ENCODE measurements at places on chromosomes 4 and X.

DNA sequence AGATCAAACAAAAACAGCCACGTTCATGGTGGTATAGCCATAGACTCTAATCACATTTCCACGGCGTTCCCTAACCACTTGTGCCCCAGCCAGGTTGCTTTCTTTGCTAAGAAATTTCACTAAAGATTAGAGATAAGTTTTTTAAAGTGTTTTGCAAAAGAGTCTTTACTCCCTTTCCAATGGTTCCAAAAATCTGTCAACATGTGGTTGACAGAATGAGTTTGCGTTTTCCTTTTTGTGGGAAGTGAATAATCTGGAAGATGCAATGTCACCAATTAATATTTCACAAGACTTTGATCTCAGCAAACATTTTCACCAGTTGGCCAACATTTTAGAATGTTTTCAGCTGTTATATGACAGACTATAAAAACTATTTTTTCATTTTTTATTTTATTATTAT lies 35.3 kb downstream of the CXCL1 start:
- no peak for DNase-seq

DNA sequence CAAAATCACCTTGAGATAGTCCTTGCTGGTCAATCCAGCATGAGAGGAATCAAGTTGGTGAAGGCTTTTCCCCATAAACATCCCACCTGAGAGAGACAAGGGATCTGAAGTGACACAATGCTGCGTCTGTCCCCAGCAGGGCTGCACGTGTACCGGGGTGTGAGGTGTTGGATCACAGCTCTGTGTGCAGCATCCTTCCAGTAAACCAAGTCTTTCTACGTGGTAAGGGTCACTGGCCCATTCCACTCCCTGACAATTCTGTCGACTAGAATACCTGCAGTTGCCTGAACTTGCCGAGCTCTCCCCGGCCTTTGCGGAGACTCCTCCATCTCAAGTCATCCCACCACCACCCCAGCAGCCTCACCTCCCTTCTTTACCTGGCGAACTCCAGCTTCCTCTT lies 14.8 kb downstream of the HELT start:
- DNase-seq: no peak

DNA sequence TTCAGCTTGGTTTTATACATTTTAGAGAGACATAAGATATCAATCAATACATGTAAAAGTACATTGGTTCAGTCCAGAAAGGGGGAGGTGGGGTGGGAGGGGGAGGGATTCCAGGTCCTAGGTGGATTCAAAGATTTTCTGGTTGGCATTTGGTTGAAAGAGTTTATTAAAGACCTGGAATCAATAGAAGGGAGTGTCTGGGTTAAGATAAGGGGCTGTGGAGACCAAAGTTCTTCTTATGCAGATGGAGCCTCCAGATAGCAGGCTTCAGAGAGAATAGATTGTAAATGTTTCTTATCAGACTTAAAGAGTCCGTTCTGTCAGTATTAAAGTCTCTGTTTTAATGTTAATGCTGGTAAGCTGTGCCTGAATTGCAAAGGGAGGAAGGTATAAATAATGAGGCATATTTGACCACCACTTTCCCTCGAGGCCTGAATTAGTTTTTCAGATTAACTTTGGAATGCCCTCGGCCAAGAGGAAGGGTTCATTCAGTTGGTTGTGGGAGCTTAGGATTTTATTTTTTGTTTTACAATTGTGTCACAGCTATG lies 169.9 kb downstream of the AASDH start:
- no peak for DNase-seq

DNA sequence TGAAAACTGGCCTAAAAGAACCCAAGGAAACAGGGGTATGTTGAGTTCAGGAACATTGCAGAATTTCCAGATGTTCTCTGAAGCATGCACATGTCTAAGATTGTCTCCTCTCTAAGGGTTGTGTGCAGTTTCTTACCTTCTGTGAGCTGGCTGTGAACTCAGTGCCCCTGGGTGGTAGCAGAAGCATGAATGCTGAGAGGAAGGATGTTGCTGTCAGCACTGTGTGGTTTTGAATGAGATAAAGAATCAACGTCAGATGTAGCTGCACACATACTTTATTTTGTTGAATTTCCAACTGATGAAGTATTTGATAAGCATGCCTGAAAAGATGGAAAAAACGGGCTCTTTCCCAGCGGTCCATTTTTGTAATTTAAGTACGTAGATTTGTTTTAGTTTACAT lies 23.8 kb upstream of the CD38 start:
- no peak for DNase-seq

- no peak for DNase-seq
Observed at GRCh38 chr4:55020131-55020530, 105.3 kb downstream of the KDR start.

- DNase-seq: no peak
Observed at GRCh38 chr4:70225824-70226223, at the start of gene FDCSP. TSS of gene FDCSP (plus strand) at chr4:70226124. CDS start at chr4:70231195, 5,071 bp downstream.

- no peak for DNase-seq
Observed at GRCh38 chrX:71542825-71543224, 9.9 kb downstream of the OGT start.

DNA sequence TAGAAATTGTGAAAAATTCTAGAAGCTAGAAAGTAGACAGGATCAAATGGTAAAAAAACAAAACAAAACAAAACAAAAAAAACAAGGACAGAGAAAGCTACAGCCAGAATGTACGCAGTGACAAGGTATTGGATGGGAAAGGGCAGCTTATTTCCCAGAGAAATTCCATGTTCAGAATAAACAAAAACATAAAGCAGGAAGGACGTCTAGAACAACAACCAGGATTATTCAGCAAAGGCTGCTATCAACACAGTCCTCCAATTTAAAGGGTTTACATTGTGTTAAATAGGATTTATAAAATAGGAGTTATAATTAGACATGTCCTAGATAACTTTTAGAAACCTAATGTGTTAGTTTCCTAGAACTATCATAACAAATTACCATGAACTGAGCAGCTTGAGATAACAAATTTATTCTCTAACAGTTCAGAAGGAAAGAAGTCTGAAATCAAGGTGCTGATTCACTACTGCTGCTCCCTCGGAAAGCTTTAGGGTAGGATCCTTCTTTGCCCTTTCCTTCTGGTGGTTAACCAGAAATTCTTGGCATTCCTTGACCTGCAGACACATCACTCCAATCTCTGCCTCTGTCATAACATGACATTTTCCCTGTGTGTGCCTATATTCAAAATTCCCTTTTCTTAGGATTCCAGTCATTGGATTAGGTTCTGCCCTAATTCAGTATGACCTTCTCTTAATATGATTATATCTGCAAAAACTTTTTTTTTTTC lies 175.6 kb downstream of the SNCA start:
- DNase-seq: no peak

DNA sequence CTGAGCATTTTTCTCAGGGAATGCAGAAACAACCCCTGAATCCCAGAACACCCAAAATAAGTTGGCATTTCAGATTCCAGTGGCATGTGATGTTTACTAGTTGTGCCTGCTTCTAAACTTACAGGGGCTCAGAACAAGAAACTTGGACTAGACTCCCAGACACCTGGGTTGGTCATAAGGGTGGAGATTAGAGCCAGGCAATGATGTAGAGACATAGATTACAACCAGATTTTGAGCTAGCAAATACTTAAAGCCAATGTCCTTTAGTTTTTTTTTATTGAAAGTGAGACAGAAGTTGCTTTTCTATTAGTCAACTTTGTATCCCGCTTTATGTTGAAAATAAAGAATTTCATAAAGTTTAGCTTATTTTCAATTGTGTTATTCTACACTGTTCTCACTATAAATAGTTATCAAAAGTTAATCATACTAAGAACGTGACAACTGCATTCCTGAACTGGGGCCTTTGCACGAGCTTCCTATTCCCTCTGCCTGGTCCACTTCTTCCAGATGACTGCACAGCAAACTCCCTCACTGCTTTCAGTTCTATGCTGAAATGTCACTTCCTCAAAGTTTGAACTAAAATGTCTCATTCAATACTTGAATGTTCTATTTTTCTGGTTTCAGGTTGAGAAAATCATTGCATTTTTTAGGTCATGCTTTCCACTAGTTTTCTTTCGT lies 224.7 kb upstream of the PPP1R2C start:
- no peak for DNase-seq

DNA sequence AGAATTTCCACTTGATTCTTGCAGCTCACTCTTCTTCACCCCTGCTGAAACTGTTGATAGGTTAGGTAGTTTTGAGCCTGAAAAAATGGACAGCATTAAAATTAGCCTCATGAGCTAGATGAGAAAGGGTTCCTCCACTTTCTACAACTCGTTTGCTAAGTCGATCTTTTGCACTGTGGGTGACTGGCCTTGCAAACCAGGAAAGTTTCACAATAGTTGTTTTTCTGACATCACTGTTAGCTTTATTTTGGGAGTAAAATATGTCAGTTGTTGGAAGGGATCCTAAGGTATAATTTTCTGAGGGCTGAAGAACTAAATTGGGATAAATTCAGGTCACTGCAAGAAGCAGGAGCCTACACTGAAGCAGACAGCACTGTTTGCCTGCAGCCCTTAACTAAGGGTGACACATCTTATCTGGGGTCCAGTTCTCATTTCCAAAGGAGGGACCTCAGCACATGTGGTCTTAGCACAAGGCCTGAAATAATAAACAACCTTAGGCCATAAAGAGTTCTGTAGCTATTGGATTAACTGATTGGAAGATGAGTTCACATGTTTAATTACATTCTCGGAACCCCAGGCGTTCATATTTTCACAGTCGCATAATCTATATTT lies 29.1 kb downstream of the ANAPC4 start:
- no peak for DNase-seq

DNA sequence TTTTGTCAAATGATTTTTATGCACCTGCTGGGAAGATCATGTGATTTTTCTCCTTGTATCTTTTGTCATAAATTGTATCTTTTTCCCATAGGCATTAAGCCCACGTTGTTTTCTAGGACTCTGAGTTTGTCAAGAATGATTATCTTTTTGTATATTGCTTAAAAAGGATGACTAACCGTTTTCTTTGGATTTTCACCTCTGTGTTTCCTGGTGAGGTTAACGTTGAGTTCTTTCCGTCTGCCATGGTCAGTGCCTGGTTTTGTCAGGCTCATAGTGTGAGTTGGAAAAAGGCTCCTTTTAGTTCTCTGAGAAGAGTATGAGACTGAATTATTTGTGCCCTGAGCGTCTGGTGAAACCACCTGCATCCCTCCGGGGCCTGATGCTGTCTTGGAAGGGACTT lies 21.9 kb downstream of the PCGF3 start:
- no peak for DNase-seq

All from SK-N-SH (cell line).